ENCODE measurements at places on chromosomes 1 and 21. TPM values are rescaled to one million over a fixed set of nuclear protein-coding genes. Genes with fewer than 3 reads are reported as not detected.

DNA sequence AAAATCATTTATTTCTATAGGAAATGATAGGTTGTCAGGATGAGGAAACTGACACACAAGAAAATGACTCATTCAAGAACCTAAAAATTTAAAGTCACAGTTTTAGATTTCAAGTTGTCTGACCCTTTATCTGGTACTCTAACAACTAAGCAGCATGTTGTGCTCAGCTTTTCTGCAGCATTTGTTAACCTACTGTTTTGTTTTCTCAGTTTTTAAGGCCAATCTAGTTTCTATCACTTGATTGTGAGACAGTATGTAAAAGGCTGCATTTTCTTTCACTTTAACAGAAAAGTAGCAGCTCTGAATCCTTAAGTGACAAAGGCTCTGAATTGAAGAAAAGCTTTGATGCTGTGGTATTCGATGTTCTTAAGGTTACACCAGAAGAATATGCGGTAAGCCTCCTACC is 59.1 kb downstream of the RALGPS2 start:
- no peak overlapping the region for H3K27ac ChIP-seq
- H3K4me1 ChIP-seq, result no peaks in the 10 kb centered on the region
- H3K36me3 ChIP-seq, result peaks cover 2% of the 10 kb centered on the region
- H3K4me3 ChIP-seq, result no peak overlapping the region

- DNase-seq, result no peak
- peaks cover 7% of the 10 kb centered on the region for H3K27me3 ChIP-seq
- H3K4me1 ChIP-seq, result peaks cover 6% of the 10 kb centered on the region
- no peak overlapping the region for H3K27ac ChIP-seq
- H3K36me3 ChIP-seq, result no peaks in the 10 kb centered on the region
Measured at GRCh38 chr1:197954718-197955418, 37.7 kb downstream of the LHX9 start.

GPR25 gene
- total RNA-seq, result not detected

- no peak overlapping the region for H3K27ac ChIP-seq
- no peak overlapping the region for H3K4me3 ChIP-seq
- no peak for DNase-seq
- peaks cover 18% of the 10 kb centered on the region for H3K27me3 ChIP-seq
- no peaks in the 10 kb centered on the region for H3K36me3 ChIP-seq
Measured at GRCh38 chr1:182366596-182366995, 25.0 kb downstream of the GLUL start.

AIRE gene
- not detected for total RNA-seq

- H3K4me3 ChIP-seq, result peak overlapping the region; percentile 84
- no peak for DNase-seq
- peaks cover 61% of the 10 kb centered on the region for H3K4me1 ChIP-seq
- H3K36me3 ChIP-seq, result no peaks in the 10 kb centered on the region
Measured at GRCh38 chr21:44012474-44013379, 618 bp downstream of the TRAPPC10 start.

GRCh38 chr1:77250126-77250525 is 30.9 kb upstream of the PIGK start:
- H3K27me3 ChIP-seq, result no peaks in the 10 kb centered on the region
- H3K27ac ChIP-seq, result no peak overlapping the region
- no peak for DNase-seq
- H3K4me1 ChIP-seq, result peaks cover 12% of the 10 kb centered on the region

- no peaks in the 10 kb centered on the region for H3K4me1 ChIP-seq
- no peaks in the 10 kb centered on the region for H3K27me3 ChIP-seq
- DNase-seq, result no peak
Measured at GRCh38 chr21:40053007-40053406, 185.8 kb downstream of the PCP4 start.

MMP23B gene
- total RNA-seq, result 4.8 TPM

HSPB7 gene
- 3.4 TPM for total RNA-seq

GRCh38 chr1:109392788-109393616 is 4.7 kb downstream of the SORT1 start:
- DNase-seq, result no peak
- H3K4me1 ChIP-seq, result peaks cover 80% of the 10 kb centered on the region
- H3K27ac ChIP-seq, result peak overlapping the region; percentile 95
- peak overlapping the region; percentile 60 for H3K4me3 ChIP-seq
- peaks cover 3% of the 10 kb centered on the region for H3K36me3 ChIP-seq

PADI1 gene
- 1.2 TPM for total RNA-seq

PTGFR gene
- total RNA-seq, result 2.5 TPM

GRCh38 chr1:225914947-225915346 is 9.1 kb downstream of the PYCR2 start:
- H3K27me3 ChIP-seq, result no peaks in the 10 kb centered on the region
- H3K27ac ChIP-seq, result no peak overlapping the region
- H3K4me3 ChIP-seq, result no peak overlapping the region

DNA sequence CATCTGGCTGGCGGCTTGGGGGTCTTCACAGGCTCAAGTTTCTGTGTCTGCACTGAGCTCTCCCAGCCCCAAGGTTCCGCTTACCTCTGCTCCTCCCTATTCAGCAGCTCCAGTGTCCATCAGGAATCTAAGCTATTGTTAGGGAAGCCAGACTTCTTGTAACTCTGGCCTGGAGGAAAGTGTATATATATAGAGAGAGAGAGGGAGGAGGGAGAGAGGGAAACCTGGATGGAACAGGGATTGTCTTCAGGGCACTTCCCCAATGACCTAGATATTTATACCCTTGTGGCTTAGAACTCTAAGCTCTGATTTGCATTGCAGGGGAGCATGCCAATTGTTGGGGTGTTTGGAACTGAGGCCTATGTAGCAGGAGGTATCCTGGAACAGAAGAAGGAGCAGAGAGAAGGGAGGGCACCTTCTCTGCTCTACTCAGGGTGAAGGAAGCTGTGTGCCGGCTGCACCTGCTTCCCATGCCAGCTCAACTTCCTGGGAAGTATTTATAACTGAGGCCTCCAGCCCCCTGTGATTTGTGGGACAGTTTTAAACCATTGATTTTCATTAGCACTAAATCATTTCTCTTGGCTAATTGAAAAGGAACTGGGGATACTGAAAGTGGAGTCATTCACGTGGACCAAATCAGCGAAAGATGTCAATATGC is 70.9 kb downstream of the NAV1 start:
- no peaks in the 10 kb centered on the region for H3K36me3 ChIP-seq
- DNase-seq, result no peak
- H3K4me1 ChIP-seq, result peaks cover 16% of the 10 kb centered on the region
- H3K4me3 ChIP-seq, result no peak overlapping the region
- no peak overlapping the region for H3K27ac ChIP-seq

TRIM58 gene
- 1.5 TPM for total RNA-seq

CLCA2 gene
- not detected for total RNA-seq

GRCh38 chr1:28086651-28087050 is 1.8 kb downstream of the EYA3 start:
- no peak overlapping the region for H3K27ac ChIP-seq
- H3K27me3 ChIP-seq, result no peaks in the 10 kb centered on the region
- no peak for DNase-seq
- H3K4me3 ChIP-seq, result peak overlapping the region; percentile 97

DNA sequence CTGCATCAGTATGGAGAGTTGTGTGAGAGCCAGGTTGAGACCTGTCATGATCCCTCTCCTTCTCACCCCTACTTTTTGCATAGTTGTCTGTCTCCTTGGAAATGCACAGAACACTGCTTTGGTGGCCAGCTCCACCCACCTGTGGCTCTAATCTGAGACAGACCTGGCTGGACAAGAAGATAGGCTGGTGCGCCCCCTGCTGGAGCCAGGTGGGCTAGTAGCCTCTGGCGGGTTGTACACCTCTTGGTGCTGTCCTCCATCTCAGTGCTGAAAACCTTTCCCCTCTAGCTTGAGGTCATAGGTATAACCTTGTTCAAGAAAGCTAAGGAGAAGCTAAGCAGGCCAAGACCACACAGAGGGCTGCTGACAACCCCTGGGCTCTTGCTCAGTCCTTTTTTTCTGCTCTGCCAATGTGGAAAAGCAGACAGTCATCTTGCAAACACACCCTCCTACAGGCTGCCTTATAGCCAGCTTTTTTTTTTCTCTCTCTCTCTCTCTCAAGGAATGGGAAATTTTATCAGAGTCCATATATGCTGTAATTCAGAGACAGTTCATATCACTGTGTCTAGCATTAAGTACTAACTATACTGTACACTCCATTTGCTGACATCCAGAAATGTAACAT is 58.8 kb upstream of the SPATA6 start:
- H3K27me3 ChIP-seq, result peaks cover 4% of the 10 kb centered on the region
- no peak for DNase-seq
- no peak overlapping the region for H3K27ac ChIP-seq
- H3K4me1 ChIP-seq, result no peaks in the 10 kb centered on the region

GRCh38 chr1:198530953-198531352 is 9.5 kb downstream of the ATP6V1G3 start:
- no peak for DNase-seq
- H3K4me3 ChIP-seq, result no peak overlapping the region
- no peaks in the 10 kb centered on the region for H3K36me3 ChIP-seq
- no peak overlapping the region for H3K27ac ChIP-seq

- H3K27me3 ChIP-seq, result no peaks in the 10 kb centered on the region
- no peak overlapping the region for H3K4me3 ChIP-seq
- H3K4me1 ChIP-seq, result peaks cover 6% of the 10 kb centered on the region
Measured at GRCh38 chr1:55547405-55547804, 332.2 kb upstream of the USP24 start.

- no peak for DNase-seq
- no peak overlapping the region for H3K27ac ChIP-seq
- no peak overlapping the region for H3K4me3 ChIP-seq
- no peaks in the 10 kb centered on the region for H3K27me3 ChIP-seq
- H3K36me3 ChIP-seq, result peaks cover 36% of the 10 kb centered on the region
Measured at GRCh38 chr1:27736252-27736651, 10.5 kb downstream of the FAM76A start.

VCAM1 gene
- 9.6 TPM for total RNA-seq

- peaks cover 66% of the 10 kb centered on the region for H3K4me1 ChIP-seq
- peak overlapping the region; percentile 67 for H3K27ac ChIP-seq
- no peaks in the 10 kb centered on the region for H3K27me3 ChIP-seq
- peaks cover 42% of the 10 kb centered on the region for H3K36me3 ChIP-seq
- peak overlapping the region; percentile 93 for H3K4me3 ChIP-seq
Measured at GRCh38 chr21:34075760-34076660, 2.6 kb downstream of the MRPS6 start.

GRCh38 chr1:165536016-165536415 is 7.8 kb upstream of the LRRC52 start:
- H3K4me1 ChIP-seq, result peaks cover 5% of the 10 kb centered on the region
- no peak for DNase-seq
- H3K36me3 ChIP-seq, result no peaks in the 10 kb centered on the region
- peaks cover 16% of the 10 kb centered on the region for H3K27me3 ChIP-seq

GRCh38 chr1:66764994-66765578 is 12.8 kb downstream of the DYNLT5 start:
- DNase-seq, result no peak
- H3K4me3 ChIP-seq, result no peak overlapping the region
- H3K36me3 ChIP-seq, result no peaks in the 10 kb centered on the region
- no peaks in the 10 kb centered on the region for H3K4me1 ChIP-seq
- H3K27ac ChIP-seq, result no peak overlapping the region

FLG2 gene
- not detected for total RNA-seq

C8B gene
- not detected for total RNA-seq

- H3K36me3 ChIP-seq, result no peaks in the 10 kb centered on the region
- no peaks in the 10 kb centered on the region for H3K27me3 ChIP-seq
- no peak for DNase-seq
- H3K4me3 ChIP-seq, result no peak overlapping the region
Measured at GRCh38 chr1:192907545-192908243, 98.9 kb downstream of the RGS2 start.

GRCh38 chr1:233090746-233091494 is 140.5 kb downstream of the NTPCR start:
- peaks cover 10% of the 10 kb centered on the region for H3K36me3 ChIP-seq
- no peak for DNase-seq
- H3K4me1 ChIP-seq, result peaks cover 6% of the 10 kb centered on the region

GRCh38 chr1:41738475-41738874 is 180.2 kb downstream of the HIVEP3 start:
- peak overlapping the region; percentile 82 for H3K27ac ChIP-seq
- peaks cover 17% of the 10 kb centered on the region for H3K4me1 ChIP-seq
- H3K27me3 ChIP-seq, result no peaks in the 10 kb centered on the region
- peak overlapping the region; percentile 30 for H3K4me3 ChIP-seq
- DNase-seq, result no peak

DNA sequence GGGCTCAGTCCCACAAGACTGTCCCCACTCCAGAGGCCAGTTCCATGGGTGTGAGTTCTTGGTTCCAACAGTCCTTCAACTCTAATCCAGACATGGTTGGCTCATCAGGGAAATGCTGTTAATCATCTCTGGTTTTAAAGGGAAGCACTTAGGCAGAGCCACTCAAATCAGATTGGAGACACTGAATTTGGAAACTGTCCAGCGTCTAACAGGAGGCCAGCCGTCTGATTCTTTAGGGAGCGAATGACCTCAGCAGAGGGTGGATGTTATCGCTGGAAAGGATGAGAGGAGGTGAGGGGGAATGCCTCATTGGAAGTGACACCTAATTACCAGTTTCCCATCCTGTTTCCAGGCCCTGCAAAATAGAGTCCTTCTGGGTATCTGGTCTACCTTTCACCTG is 22.8 kb upstream of the LRRC38 start:
- no peaks in the 10 kb centered on the region for H3K4me1 ChIP-seq
- no peaks in the 10 kb centered on the region for H3K36me3 ChIP-seq
- H3K4me3 ChIP-seq, result no peak overlapping the region
- no peak overlapping the region for H3K27ac ChIP-seq

CRYBG2 gene
- not detected for total RNA-seq

MR1 gene
- 4.3 TPM for total RNA-seq

GRCh38 chr1:225544924-225545323 is 108.0 kb downstream of the ENAH start:
- H3K4me1 ChIP-seq, result peaks cover 49% of the 10 kb centered on the region
- no peaks in the 10 kb centered on the region for H3K27me3 ChIP-seq
- H3K4me3 ChIP-seq, result no peak overlapping the region
- peaks cover 7% of the 10 kb centered on the region for H3K36me3 ChIP-seq

DNA sequence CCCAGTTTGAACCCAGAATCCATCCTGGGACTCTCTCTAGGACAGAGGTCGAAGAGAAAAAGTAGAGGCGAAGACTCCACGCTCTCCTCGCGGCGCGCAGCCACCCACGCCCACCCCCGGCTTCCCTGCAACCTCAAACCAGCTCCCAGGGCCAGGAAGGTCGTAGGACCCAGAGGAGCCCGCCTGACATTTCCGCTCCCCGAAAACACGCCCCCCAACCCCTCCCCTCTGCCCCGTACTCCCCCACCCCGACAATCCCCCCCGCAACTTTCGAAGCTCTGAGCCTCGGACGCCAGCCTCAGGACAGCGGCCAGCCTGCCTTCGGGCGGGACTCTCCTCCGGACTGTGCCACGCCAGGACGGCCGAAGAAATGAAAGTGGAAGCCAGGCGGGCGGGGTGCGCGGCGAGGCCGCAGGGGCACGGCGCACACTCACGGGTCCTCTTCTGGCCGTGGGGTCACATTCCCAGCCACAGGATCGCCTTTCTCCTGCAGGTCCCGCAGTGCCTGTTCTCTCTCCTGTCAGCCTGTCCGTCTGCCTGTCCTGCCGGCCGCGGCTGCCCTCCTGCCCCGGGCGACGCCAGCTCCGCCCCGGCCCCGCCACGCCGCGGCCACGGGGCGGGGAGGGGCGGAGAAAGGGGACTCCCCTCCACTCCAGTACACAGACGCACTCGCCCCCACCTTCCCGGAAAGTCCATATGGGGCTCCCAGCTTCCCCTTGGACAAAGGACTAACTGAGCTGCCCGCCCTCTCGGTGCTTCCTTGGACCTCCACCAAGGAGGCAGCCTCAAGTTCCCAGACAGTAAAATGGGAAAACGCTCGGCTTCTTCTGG is at the start of gene MOB3C:
TSS of gene MOB3C (minus strand) at position 535 of the 831 bp plus-strand sequence. CDS start 3,490 bp downstream, outside the sequence.
- DNase-seq, result peak; percentile 88
- H3K4me3 ChIP-seq, result peak within 1 kb of the TSS; percentile 89
- no peaks in the 10 kb centered on the region for H3K36me3 ChIP-seq

S100A7 gene
- total RNA-seq, result not detected

All from osteocyte (in vitro differentiated cells).